Vagina (tissue), 2 donors: ENCODE measurements at places on chromosomes 16 and 17.

- DNase-seq: no peak
Measured at GRCh38 chr17:73201215-73202069, 8.6 kb downstream of the COG1 start.

DNA sequence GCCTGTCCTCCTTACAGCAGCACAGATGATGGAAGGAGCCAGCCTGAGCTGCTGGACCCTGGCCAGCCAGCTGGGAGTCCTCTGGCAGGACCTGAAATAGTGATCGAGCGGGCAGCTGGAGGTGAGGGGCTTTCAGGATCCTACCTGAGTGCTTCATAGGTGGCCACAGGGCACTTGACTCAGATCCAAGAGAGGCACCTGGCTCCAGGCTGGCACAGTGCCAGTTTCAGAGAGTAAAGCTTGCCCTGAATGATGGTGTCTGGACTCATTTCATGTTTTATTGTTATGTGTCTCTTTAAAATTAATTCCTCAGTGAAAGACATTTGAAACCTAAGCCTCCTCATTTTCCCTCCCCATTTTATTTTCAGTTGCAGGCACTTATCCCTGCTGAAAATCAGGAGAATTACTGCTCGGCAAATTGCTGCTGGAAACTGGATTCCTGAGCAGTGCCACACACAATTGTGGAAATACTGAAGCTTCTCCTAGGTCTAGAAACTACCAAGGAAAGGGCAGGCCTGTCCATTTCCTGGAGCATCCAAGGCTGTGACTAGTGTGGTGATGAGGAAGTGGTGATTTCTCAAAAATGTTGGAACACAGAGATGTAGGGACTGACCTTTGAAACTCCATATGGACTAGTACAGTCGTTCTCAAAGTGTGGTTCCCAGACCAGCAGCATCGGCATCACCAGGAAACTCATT lies 16.1 kb upstream of the ADAMTS18 start:
- no peak for DNase-seq

DNA sequence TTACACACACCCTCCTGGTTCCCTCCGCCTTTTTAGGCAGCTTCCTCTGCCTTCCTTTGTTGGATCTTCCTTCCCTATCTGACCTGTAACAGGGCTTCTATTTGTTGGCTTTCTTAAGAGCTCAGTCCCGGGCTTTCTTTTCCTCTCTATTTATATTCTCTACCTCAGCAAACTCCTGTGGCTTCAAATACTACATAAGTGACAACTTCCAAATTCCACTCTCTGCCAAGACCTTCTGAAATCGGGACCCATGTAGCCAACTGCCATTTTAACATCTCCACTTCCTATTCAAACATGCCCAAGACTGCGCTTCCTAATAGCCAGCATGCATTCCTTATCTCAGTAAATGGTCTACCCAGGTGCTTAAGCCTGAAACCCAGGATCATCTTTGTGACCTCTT lies 128.1 kb downstream of the MRTFB start:
- DNase-seq: no peak

DNA sequence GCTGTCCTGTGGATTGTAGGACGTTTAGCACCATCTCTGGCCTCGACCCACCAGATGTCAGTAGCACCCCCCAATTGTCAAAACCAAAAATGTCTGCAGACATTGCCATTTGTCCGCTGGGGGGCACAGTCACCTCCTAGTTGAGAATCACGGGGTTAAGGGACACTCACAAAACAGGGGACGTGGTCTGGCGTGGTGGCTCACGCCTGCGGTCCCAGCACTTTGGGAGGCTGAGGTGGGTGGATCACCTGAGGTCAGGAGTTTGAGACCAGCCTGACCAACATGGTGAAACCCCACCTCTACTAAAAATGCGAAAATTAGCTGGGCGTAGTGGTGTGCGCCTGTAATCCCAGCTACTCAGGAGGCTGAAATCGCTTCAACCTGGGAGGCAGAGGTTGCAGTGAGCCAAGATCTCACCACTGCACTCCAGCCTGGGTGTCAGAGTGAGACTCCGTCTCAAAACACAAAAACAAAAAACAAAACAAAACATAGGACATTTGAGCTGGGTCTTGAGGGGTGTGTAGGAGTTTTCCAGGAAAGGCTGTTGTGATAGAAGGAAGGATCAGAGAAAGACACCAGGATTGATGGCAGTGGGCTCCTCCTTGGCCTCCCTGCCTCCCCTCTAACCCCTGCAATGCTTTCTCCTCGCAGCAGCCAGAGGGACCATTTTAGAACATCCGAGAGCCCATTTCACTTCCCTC lies 171.8 kb upstream of the GSE1 start:
- no peak for DNase-seq

DNA sequence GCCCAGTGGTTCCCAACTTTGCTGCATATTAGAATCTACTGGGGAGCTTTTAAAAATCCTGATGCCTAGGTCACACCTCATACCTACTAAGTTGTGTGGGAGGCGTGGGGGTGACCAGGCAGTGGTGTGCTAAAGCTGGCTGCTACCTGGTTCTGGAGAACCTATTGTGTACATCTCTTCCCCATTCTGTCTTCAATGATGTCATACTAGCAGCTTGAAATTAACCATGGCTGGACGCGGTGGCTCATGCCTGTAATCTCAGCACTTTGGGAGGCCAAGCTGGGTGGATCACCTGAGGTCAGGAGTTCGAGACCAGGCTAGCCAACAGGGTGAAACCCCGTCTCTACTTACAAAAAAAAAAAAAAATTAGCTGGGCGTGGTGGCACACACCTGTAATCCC lies 11.3 kb upstream of the NLK start:
- DNase-seq: no peak

- DNase-seq: no peak
Measured at GRCh38 chr17:48609033-48609432, 1.8 kb downstream of the HOXB7 start.

DNA sequence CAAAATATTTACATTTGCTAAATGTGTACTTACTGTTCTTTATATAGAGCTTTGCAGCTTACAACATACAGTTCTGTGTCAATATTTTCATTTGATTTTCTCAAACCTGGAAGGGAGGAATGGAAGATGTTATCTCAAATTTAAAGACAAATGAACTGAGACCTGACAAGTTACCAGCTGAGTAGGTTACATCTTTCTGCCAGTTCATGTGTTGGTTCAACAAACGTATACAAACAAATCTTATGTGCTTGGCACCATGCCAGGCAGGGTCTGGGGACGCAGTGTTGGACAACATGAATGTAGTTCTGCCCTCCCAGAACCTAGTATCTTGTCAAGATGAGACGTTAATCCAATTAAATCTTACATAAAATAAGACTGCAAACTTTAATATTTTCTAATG lies 507.5 kb upstream of the HSBP1 start:
- no peak for DNase-seq

GRCh38 chr16:66344533-66345145 lies 21.9 kb upstream of the CDH5 start:
- no peak for DNase-seq

DNA sequence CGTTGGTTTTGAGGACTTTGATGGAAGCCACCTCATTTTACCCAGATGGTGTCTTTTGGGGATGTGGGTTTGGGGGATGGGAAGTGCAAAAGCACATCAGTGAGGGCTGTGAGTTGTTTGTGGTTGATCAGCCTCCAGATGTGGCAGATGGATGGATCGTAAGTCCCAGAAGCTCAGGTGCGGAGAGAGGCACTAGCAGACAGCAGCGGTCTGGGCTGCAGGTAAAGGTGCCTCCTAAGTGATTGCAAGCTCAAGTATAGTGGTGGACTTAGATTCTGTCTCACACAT lies 18.0 kb downstream of the HS3ST3B1 start:
- no peak for DNase-seq

GRCh38 chr17:21371511-21372081 lies 4.6 kb upstream of the KCNJ12 start:
- no peak for DNase-seq

- no peak for DNase-seq
Measured at GRCh38 chr16:55349867-55350266, 25.9 kb downstream of the IRX6 start.

DNA sequence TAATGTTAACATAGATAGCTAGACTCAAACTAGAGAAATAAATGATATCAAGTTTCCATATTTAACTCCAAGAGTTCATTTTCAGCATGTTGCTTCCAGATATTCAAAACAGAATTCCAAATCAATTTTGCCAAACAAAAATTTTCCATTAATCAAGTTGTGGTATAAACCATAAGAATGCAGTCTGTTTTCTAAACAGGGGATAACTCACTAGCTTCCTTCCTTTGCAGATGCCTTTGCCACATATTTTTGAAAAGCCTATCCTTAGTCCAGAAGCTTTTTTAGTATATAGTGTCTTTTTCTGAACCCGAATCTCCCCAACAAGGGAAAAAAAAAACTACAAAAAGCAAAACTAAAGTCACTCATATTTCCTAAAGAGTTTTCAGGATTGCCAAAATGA lies 61.5 kb downstream of the HELZ start:
- no peak for DNase-seq

- no peak for DNase-seq
Measured at GRCh38 chr16:30449116-30449435, 3.4 kb upstream of the SEPHS2 start.

- no peak for DNase-seq
Measured at GRCh38 chr16:22152316-22152715, 10.0 kb upstream of the SDR42E2 start.

DNA sequence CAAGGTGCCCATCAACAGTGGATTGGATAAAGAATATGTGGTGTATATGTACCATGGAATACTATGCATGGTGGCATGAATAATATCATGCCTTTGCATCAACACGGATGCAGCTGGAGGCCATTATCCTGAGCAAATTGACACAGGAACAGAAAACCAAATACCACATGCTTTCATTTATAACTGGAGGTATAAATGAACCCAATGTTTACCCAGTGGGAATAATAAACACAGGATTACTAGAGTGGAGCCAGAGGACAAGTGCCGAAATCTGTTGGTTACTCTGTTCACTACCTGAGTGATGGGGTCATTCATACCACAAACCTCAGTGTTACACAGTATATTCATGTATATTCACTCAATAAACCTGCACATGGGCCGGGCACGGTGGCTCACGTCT lies 125.2 kb downstream of the CDH11 start:
- no peak for DNase-seq

GRCh38 chr17:3796822-3797170 lies 4.2 kb downstream of the ITGAE start:
- DNase-seq: no peak

GRCh38 chr16:68711421-68712139 lies 25.5 kb upstream of the CDH1 start:
- no peak for DNase-seq

GRCh38 chr16:51399908-51400670 lies 249.0 kb upstream of the SALL1 start:
- no peak for DNase-seq

DNA sequence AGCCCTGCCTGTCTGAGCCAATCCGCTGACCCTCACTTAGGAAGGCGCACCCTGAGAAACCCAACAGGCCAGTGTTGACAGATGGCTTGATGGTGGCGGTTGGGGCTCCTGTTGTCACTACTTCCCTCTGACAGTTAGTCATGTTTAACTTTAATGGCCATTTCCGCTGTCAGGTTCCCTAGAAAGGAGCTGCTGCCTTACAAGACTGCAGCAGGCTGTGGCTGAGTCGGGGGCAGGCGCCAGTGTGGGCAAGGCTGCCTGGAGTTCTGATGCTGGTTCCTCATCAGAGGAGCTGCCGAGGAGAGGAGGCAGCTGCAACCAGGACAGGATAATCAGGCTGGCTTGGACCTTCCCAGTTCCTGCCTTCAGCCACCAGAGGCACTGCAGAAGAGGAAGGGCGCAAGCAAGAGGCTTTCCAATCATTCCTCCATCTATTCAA lies 223.2 kb upstream of the DYNLRB2 start:
- DNase-seq: no peak

- no peak for DNase-seq
Measured at GRCh38 chr17:48559122-48559839, 14.4 kb upstream of the HOXB2 start.

GRCh38 chr16:65717846-65718245 lies 596.0 kb upstream of the CDH11 start:
- DNase-seq: no peak

- DNase-seq: no peak
Measured at GRCh38 chr17:63929860-63930766, 2.0 kb downstream of the CD79B start.

- DNase-seq: no peak
Measured at GRCh38 chr16:25135254-25135878, 23.8 kb downstream of the LCMT1 start.

DNA sequence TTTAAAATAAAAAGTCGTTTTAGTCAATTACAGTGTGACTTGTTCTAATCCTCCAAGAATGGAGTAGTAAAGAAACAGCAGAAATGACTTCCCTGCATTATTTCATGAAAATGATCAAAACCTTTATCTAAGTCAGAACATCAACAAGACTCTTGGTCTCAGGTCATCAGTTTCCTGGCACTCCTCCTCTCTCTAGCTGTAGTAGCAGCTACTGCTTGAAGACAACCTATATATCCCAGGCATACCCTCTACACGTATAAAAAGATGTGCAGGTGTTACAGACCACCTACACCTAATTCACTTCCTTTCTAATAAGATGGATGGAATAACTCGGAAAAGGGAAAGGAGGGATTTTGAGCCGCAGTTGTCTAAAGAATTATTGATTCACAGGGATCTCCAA lies 1.6 kb upstream of the FBF1 start:
- no peak for DNase-seq

- DNase-seq: no peak
Measured at GRCh38 chr17:12592941-12593340, 72.7 kb upstream of the MYOCD start.

DNA sequence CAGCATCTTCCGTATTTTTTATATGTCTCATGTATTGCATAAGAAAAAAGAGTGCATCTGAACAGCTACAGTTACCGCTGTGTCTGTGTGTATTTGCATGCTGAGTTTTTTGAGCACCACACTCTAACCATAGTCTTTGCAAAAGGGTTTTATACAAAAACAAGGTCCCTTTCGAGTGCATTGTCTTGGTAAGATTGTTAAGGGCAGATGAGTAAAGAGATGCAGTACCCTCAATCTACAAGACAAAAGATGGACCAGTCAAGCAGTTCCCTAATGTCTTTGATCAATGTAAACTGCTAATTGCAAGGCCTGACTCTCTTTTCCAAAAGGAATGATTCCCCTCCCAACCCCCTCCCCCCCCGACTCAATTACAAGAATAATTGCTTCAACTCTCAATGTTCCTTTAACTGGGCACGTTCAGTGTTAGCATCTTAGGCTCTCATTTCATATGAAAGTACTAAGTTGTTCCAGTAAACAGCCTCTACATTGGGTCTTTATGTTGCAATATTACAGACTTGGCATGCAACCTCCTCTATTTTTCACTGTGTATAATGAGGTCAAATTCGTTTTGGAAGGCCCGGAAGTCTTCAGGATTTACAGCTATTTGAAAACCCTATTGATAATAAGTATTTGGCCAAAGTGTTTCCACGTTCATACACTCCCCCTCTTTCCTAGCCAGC lies 471.4 kb upstream of the RBFOX1 start:
- DNase-seq: no peak

DNA sequence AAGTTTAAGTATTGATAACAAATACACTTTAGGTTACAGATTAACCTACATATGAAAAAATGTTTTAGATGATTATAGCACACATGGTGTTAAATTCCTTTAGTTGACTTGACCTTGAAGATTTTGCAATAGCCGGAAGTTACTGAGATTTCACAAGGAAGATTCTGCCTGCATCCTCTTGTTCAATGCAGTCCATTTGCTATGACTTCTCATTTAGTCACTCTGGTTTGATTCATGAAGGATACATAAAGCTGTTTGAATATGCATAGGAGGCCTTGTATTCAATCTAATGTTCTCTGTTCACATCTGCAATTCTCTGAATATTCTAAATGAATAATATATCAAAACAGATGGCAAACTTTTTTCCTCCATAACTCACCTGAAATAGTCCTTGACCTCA lies 870.2 kb upstream of the GOT2 start:
- DNase-seq: no peak

- DNase-seq: peak; percentile 81
Measured at GRCh38 chr16:50309527-50310307, 43.4 kb downstream of the ADCY7 start.
